Activated CD8-positive, alpha-beta memory T cell treated with anti-CD3 and anti-CD28 coated beads for 1 hour (primary cell): ENCODE measurements at places on chromosomes 1 and 21.

DNA sequence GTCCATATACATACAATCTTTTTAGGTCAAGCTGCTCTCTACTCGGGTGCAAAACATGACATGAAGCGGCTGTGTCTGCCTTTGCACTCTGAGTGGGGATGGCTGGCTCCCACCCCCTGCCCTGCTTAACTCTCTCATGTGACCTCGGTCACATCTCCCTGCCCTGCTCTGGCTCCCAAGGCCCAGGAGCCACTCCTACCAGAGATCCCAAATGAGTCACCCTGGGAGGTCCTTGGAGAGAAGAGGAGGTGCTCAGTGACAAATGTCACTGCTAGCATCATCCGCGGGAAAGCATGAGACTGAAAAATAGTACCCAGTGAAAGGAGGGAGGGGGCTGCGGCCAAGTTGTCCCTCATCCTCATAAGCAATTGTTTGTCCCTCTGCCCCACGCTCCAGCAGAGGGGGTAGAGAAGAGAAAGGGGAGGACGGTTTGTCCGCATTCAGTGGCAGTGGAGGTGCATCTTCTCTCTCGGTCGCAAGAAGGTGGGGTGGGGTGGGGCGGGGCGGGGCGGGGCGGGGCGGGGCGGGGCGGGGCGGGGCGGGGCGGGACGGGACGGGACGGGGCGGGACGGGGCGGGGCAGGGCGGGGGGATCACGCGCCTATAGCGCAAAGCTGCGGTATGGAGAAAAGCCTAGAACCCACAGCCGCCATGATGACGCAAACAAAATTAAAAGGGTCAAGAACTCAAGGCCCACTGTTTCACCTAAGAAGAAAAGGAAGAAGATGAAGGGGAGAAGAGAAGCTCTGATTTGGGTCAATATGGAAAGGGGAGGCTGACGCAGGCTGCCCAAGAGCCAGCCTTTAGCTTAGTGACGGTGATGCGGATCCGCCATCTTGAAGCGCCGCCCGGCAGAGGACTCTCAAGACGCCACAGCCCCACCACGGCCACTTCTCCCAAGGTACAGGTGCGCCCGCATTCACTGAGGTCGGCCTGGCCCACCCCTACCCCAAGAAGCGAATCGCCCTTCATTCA is 66.2 kb downstream of the CD46 start:
- no peak for DNase-seq

- DNase-seq: no peak
These were observed at the start of gene ANGPTL1 for GRCh38 chr1:178870944-178871343. TSS of gene ANGPTL1 (minus strand) at chr1:178871077. CDS start at chr1:178865776, 5,301 bp downstream.

DNA sequence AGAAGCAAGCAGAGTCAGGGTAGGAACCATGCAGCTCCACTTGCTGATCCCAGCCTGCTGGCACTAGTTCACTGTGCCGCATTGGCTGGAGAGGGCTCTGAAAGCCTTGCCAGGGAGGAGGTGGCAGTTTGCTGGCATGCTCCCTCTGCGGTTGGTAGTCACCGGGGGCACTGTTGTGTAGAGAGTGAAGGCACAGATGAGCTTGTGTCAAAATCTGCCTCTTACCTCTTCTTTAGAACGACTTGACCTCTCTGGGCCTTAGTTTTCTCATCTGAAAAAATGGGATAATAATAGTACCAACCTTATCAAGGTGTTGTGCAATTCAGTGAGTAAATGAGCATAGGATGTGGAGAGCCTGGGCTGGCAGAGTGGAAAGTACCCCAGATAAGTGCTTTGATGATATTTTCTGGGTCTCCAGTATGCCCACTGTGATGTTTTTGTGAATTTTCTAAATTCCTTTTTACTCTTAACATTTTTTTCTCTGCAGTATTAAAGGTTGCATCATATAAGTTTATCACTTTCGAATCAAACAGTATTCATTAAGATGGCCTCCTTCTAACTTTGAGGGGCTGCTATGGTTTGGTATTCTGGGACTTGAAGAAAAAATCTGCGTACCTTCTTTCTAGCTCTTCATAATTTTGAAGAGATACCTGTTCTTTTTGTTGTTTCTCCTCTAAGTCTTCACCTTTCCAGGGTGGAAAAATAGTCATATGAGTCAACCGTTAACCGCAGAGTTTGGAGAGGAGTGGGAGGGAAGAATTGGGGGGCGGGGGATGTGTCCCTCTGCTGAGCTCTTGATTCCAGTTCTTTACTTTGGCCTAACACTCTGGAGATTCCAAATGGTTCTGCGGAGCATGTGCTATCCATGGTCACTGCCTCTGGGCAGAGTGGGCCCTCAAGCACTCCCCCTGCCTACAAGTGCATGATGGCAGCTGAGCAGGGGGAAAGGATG is 26.8 kb downstream of the SZRD1 start:
- no peak for DNase-seq

DNA sequence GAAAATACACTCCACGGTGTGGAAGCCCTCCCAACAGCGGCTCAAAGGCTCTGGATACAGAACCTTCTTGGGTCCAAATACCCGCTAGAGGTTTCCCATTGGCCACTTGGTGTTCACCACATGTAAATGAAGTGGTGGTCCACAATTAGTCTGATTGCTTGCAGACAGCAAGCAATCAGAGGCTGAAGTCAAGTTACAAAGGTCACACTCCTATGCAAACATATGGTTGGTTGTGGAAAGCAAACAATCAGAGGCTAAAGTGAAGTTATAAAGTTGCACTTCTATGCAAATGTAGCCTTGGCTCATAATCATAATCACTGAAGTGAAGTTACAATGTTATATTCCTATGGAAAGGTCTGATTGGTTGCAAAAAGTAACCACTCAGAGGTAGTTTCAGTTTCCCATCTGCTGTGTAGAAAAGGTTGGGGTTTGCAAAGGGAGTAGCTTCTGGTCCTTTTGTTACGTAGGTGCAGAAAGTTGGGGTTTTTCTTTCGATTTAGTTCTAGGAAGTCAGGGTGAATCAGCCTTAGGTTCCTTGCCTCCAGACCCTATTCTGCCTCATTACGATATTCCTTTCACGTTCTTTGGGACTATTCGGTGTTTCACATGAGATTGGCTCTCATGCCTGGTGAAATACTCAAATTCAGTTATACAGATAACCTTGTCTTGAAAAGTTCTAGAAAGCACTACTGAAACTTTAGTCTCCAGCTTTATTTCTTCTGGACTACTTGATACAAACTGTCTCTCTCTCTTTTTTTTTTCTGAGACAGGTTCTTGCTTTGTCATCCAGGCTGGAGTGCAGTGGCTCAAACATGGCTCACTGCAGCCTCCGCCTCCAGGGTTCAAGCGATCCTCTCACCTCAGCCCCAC is 36.7 kb upstream of the MTF2 start:
- DNase-seq: no peak

DNA sequence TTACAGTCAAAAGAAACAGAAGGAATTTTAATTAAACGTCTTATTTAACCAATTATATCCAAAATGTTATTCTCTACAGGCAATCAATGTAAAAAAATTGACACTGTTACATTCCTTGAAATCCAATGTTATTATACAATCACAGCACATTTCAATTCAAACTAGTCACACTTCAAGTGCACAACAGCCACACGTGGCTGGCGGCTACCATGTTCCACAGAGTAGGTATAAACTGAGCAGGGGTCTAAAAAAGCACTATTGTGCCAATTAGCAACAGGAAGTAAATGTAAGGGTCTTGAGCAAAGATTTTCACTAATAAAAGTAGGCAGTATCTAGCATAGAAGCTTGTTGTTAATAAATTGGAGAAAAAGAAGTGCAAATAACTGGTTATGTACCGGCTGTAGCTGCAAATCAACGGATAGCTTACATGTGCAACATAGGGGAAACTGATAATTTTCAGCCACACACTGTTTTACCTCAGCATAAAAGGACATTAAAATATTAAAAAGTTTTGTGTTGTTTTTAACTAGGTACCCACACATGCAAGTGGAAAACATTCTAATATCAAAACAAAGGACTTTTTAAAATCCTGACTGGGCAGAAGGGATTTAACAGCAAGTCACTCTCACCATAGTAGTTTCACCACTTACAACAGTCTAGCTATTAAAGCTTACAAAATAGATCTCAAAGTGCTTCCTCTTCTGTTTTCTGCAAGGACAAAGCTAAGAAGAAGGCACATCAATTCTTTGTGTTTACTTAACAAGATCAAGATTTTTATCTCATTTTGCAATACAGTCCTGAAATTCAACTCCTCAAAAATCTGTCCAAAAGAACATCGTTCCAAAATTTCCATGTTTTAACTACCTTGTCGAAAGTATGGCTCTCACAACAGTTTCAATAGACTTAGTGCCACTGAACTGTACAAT is 2.5 kb downstream of the CSDE1 start:
- DNase-seq: no peak

GRCh38 chr1:30611741-30612309 is 111.6 kb downstream of the MATN1 start:
- DNase-seq: no peak

DNA sequence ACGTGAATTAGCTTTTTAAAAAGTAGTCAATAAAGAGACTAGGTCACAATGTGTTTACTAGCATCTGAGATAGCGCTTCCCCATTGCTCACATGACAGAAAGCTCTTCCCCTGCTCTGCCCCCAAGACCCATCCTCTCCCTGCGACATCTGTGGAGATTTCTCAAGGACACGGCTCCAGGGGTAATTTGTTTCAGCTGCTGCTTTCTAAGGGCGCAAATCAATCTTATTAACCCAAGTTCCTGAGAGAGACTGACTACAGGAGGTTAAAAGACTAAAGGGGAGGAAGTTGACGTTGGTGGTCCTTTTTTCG is at the start of gene MYOCOS:
TSS of gene MYOCOS (plus strand) at position 92 of the 311 bp plus-strand sequence. CDS start 1,641 bp downstream, outside the sequence.
- DNase-seq: no peak

- DNase-seq: peak; percentile 33
These were observed 4.3 kb upstream of the C1QTNF12 start for GRCh38 chr1:1250786-1251284.

GRCh38 chr1:28915031-28915895 is 894 bp downstream of the EPB41 start:
- peak; percentile 9 for DNase-seq

- DNase-seq: no peak
These were observed 40.7 kb downstream of the RPS6KA1 start for GRCh38 chr1:26570287-26570686.

- DNase-seq: no peak
These were observed 82.0 kb upstream of the JAK1 start for GRCh38 chr1:65048335-65048734.

DNA sequence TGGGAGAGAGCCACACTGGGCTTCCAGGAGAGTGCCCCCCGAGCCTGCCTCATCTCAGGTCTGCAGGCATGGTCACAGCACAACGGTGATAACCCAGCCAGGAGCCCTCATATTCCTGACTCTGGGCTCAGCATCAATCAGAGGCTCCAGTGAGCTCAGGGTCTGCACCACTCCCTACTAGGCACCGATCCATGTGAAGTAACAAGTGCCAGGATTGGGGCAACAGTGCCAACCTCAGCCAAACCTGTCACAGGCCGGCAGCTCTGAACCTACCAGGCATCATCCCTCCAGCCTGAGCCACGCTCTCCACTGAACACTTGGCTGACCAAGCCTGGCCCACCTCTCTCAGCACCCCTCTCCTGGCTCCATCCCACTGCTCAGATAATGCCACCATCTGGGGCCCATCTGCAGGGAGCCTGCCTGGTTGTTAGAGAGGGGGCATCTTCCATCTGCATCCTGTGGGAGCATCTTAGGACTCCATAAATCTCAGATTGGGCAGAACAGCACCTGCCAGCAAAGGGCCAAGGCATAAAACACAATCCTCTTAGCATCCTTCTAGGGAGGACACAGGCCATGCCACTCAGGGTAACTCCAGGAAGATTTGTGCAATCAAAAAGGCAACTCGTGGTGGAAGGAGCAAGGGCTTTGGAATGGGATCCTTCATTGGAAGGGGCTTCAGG is 213.7 kb upstream of the CSF3R start:
- DNase-seq: no peak

DNA sequence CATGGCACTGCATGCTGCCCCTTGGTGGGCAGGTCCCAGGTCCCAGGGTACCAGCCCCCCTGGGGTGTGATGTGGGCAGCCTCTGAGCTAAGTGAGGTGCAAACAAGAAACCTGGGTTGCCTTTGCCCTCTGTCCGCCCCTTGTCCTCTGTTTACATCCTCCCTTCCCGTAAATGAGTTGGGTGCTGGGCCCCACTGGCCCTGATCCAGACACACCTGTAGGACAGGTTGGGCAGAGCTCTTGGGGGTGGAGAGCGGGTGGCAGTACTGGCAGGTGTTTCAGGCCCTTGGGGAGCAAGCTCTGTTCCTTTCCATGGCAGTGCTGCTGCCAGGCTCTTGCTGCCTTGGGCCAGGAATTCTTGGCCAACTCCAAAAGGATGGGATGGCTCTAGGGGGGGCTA is 35.8 kb downstream of the ELF3 start:
- no peak for DNase-seq

DNA sequence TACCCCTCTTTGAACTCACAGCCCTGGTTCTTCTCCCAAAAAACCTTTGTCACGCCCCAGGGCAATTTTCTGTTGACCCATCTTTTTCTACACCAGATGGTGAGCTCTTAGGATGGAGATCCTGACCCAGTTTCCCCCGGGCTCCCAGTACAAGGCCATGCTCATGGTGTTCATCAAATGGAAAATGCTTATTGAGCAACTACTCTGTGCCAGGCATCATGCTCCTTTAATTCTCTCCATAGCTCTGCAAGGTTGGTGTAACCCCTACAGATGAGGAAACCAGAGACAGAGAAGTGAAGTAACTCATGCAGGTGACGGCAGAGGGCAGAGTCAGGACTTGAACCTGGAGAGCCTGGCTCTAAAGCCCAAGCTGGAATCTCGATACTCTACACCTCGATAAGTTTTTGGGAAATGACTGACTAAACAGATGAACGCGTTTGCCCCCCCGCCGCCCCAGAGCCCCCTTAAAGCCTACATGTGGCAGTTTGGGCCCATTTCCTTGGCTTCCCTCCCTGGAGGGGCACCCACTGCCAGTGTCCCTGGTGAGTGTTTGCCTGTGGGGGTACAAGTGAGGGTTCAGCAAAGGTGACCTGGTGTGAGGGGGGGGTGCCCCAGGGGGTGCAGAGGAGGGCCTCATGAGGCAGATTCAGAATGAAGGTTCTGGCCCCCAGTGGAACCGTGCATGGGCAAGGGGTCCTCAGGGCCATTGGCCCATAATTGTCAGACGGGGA is 30.2 kb upstream of the RUNX3 start:
- no peak for DNase-seq

- DNase-seq: no peak
These were observed 35.5 kb upstream of the ZC3H12A start for GRCh38 chr1:37438869-37439343.

DNA sequence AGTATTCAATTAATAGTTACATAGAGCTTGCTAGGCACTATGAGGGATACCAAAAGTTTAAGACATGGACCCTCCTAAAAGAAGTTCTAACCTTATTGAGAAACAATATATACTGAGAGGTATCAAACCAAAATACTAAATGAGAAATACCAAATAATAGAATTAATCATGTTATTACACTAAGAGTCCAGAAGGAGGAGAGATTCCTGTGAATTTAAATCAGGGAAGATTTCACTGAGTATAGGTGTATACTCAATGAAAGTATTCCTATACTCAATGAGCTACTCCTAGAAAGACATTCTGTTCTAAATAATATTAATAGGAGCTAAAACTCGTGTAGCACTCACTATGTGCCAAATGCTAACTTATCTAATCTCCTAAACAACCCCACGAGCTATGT is 9.4 kb downstream of the CR1L start:
- DNase-seq: no peak
